GM23338 (cell line): ENCODE measurements at places on chromosomes 2 and 18.

DNA sequence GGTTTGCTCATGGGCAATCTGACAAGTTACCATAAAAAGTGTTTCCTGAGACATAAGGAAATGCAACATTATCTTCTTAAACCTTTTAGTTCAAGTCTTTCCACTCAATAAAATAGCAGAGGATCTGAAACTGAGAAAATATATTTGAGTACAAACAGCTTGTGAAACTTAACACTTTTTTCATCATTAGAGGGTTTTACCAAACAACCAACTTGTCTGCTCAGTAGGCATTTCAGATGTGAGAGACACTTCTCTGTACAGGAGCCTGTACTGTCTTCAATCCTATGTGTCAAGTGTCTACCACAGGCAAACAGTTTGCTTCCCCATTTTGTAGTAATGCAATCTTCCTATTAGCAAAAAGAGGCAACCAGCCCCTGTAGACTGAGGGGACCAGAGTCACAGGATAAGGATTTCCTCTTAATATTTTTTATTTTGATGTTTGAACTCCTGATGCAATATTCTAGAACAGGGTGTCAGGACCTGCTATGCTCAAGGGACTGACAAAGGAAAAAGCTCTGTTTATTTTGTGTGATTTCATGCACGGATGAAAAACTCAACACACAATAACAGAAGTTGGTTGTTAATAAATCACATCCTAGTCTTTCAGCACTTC lies 159.1 kb upstream of the LHCGR start:
- DNase-seq: no peak

- DNase-seq: no peak
These were observed 289.2 kb upstream of the KYNU start for GRCh38 chr2:142588269-142588668.

DNA sequence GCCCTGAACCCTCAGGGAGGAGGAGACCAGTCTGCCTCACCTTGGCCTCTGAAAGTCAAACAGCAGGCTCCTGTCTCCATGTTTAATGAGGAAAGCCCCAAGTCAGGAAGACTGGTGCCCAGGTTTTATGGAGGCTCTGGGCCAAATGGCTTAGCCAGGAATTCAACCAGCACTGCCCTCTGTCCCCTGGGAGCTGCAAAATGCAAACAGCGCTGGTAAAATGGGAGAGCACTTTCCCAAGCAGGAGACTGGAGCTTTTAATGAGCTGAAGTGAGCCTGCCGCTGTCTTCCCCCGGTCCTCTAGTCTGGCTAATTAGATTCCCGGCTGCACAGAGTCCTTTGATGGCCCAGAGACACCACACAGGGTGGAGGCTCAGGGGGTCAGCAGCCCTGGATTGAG lies 276.0 kb upstream of the TRIB2 start:
- DNase-seq: no peak

- DNase-seq: no peak
These were observed 64.0 kb upstream of the MCFD2 start for GRCh38 chr2:46979571-46979979.

GRCh38 chr18:79071037-79071436 lies 1.8 kb downstream of the ATP9B start:
- DNase-seq: no peak

- DNase-seq: no peak
These were observed 74.7 kb downstream of the COPS8 start for GRCh38 chr2:237160271-237160919.

DNA sequence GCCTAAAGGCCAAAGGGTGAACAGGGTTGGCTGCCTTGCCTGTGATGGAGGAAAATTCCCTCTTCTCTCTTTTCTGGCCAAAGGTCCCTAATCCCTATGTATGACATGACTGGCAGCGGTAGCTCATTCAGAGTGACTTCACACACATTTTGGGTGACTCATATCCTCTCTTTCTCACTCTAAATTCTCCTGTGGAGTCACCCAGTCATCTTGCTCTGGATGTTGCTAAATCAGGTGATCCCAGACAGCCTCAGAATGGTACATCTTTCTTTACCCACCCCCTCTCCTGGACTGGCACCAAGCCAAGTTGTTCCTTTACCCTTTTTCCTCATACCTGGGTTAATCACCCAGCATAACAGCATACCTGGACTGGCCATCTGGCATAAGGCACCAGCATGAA lies 77.2 kb downstream of the NEURL3 start:
- no peak for DNase-seq
